ENCODE measurements at places on chromosomes 5 and 9.

- no peak for DNase-seq
These were observed 24.7 kb upstream of the TNFSF8 start for GRCh38 chr9:114954956-114955582.

- no peak for DNase-seq
These were observed 73.6 kb upstream of the SUSD1 start for GRCh38 chr9:112248722-112249121.

DNA sequence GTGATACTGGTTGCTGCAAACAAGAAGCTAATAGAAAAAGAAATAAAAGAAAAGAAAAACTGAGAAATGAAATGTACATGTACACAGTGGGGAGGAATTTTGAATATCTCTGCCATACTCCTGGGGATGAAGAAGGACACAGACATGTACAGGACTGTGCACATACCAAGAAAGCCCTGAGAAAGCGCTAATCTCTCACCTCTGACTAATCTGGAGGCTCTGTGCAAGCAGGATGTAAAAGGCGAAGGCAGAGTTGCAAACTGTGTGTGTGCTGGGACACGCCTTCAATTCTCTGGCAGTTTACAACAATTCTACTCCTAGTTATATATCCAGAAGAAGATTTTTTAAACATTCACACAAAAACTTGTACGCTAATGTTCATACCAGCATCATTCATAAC lies 211.4 kb downstream of the KIAA0825 start:
- DNase-seq = no peak

- no peak for DNase-seq
These were observed 31.0 kb downstream of the HMHB1 start for GRCh38 chr5:143842920-143843319.

GRCh38 chr5:140005145-140005591 lies 37.9 kb downstream of the NRG2 start:
- DNase-seq = no peak

DNA sequence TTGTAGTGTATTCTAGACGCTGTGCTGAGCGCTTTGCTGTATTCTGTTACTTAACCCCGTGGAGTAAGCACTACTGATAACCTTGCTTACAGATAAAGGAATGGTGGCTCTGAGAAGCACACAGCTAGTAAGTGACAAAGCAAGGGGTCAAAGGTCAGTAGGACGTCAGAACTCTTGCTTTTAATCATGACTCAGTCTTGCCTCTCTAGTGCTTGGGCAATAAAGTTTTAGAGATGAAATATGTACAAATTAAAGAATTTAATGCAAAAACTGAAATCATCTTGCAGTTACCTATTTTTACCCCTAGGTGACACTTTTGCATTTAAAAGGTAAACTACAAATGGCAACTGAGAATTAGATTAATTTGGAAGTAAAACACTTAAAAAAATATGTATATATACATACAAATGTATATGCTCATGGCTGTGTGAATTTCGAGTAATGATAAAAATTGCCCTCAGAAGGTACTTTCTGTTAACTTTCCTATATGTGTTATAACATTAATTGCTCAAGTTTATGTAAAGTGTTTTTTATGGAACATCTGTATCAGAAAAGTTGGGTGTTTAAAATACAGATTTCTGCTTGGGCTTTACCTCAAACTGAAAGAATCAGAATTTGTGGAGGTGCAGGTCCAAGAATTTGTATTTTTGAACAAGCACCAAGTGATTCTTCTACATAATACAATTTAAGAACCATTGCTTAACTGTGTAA lies 175.1 kb upstream of the DAB2 start:
- DNase-seq = no peak

All from activated CD4-positive, CD25-positive, alpha-beta regulatory T cell treated with anti-CD3 and anti-CD28 coated beads, Interleukin-2, amount 50 U/mL, for 72 hours (primary cell).